NCI-H2107 (cell line): ENCODE measurements at places on chromosomes 2 and 18.

- no peak for DNase-seq
Observed at GRCh38 chr18:75349668-75350511, 77.6 kb downstream of the SMIM21 start.

DNA sequence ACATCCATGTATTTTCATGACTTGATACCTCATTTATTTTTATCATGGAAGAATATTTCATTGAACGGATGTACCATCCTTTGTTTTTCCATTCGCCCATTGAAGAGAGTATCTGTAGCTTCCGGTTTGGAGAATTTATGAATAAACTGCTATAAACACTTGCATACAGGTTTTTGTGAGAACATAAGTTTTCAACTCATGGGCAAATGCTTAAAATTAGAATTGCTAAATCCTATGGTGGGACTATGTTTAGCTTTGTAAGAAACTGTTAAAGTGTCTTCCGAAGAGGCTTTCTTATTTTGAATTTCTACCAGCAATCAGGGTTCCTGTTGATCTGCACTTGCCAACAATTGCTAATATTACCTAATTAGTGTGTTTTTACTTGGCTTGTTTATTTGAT lies 938.9 kb downstream of the TDRD15 start:
- no peak for DNase-seq

DNA sequence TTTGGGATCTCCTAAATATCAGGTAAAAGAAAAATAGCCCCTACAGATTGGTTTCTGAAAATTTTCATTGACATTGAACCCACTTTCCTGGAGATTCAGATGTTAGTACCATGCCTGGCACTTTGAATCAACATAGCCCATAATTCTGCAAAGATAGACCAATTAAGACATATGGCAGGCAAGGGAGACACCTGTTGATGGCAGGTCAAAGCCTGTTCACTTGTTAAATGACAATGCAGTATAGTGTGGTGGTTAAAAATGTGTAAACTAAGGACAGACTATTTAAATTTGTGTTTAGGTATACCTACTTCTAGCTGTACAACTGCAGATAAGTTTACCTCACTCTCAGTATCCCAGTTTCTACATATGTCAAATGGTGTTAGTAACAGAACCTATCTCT lies 178.1 kb upstream of the MMADHC start:
- DNase-seq = no peak

GRCh38 chr2:69139778-69140670 lies 127.0 kb downstream of the ANTXR1 start:
- no peak for DNase-seq

GRCh38 chr18:75257605-75258004 lies 47.0 kb downstream of the TSHZ1 start:
- no peak for DNase-seq
